ENCODE measurements at places on chromosomes 16 and 17.

GRCh38 chr17:40150276-40150675, 9.9 kb downstream of the CASC3 start:
- DNase-seq, result no peak

GRCh38 chr17:11493936-11494335, 104.3 kb upstream of the DNAH9 start:
- DNase-seq, result no peak

DNA sequence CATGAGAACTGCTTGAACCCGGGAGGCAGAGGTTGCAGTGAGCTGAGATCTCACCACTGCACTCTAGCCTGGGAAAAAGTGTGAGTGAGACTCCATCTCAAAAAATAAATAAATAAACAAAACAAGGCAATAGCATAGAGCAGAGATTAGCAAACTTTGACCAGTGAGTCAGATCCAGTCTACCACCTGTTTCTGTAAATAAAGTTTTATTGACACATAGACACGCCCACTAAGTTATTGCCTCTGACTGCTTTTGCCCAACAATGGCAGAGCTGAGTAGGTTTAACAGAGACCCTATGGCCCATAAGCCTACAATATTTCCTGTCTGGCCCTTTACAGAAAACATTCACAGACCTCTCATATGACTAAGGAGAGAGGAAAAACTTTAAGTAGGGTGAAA, 44.3 kb downstream of the XYLT1 start:
- DNase-seq, result no peak

DNA sequence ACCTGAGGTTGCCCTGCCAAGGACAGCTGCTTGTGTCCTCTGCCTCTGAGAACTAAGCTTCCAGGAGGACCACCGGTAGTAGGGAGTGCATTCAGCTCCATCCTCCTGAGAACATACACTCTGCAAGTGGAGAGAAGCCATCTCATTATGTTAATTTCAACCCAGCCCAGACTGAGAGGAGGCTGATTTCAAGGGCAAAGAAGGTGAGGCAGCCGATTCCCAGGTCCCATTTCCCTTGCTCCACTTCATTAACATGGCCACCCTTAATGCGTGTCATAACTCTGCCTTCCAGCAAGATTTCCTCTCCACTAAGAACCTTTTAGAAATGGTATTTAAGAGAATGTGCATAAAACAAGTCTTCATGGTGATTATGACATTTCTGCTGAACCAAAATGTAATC, 72.5 kb downstream of the CDH13 start:
- no peak for DNase-seq

DNA sequence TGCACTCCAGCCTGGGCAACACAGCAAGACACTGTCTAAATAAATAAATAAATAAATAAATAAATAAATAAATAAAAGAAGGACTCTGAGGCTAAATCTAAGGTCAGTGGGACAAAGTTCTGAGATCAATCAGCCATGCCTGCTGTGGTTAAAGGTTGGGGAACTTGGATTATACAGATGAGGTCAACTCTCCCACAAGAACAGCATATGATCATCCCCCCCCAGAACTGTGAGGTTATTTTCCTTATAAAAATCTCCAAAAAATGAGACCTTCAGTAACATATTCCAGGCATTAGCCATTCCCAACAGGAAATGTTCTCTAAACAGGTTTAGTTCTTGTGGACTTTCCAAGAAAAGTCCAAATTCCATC, 90.3 kb downstream of the C16orf95 start:
- DNase-seq, result no peak

DNA sequence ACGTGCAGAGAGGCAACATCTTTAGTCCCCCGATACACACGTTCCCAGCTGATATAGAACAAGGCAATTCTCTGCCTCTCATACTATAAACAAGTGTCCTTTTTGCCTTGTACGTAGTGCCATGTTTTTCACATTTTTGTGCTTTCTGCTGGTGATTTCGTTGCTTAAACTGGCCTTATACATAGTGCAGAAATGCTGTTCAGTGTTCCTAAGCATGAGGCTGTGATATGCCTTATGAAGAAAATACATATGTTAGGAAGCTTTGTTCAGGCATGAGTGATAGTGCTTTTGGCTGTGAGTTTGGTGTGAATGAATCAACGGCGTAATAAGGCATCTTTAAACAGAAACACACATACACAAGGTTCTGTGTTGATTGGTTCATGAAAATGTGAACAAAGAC, 77.2 kb downstream of the KATNIP start:
- DNase-seq, result no peak

- no peak for DNase-seq
These were observed 8.7 kb downstream of the C16orf87 start for GRCh38 chr16:46822270-46822669.

- no peak for DNase-seq
These were observed 312.2 kb upstream of the MAF start for GRCh38 chr16:79912592-79913310.

GRCh38 chr17:35727635-35728034, 3.8 kb upstream of the RASL10B start:
- no peak for DNase-seq

DNA sequence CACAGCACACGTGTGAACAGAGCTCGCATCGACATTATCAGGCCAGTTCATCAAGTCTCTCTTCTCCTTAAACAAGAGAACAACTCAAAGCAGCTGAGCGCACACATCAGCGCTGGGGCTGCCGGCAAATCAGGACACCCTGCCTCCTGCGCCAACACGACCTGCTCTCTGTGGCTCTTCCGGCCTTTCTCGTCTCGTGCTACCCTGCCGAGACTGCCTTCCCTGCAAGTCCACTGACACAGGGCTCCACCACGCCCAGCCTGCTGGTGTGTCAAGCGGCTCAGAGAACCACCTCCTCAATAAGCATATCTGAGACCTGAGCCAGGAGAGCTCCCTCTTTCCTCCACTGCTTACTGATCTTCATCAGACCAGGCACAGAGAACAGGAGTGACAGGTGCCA, 96.9 kb downstream of the ZNF778 start:
- DNase-seq, result no peak

DNA sequence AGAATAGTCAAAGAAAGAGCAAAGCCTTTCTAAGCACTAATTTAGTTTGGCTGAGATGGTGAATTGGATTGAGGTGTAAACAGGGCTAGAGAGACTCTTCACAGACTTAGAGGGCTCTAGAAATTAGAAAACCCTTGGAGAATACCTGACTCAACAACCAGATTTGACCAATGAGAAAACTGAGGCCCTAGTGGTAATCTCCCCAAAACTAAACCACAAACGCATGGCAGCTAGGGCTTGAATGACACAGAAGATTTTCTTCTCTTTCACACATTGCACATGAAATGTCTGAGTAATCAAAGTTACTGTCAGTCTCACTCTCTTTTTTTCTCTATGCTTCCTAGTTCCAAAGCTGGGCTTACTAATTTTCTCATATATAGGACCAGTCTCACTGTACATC, 314.5 kb upstream of the KCNJ16 start:
- no peak for DNase-seq

DNA sequence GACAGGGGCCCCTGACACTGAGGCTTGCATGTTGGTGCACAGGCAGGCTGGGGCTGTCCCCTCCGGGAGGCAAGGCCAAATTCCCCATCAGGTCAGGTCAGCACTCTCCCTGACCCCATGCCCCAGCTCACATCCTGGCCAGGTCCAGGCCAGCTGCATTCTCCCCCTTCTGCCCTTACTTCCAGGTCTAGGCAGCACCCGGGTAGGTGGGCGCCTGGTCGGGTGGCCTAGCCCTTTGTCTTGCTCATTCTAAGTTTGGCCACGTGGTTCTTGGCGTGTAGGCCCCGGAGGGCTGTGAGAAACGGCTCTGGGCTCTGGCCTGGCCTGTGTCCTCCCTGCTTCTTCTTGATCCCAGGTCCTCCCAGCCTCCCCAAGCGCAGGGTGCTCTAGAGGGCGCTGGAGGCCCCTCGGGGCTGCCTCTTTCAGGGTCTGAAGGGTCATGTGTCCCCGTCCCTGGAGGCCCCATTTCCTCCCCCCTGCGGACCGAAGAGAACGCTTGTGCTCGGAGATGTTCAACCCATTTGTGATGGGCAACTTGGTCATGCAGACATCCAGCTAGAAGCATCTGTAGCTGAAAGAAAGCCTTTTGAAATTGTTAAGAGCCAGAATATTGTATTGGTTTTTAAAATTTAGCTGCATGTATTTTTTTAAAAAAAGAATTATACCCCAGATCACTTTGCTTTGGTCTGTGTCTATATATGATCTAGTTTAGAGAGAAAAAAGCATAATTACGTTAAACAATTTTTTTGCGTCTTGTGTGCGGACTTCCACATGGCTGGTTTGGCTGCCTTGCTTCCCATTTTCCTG, 6.7 kb downstream of the BAHCC1 start:
- no peak for DNase-seq

DNA sequence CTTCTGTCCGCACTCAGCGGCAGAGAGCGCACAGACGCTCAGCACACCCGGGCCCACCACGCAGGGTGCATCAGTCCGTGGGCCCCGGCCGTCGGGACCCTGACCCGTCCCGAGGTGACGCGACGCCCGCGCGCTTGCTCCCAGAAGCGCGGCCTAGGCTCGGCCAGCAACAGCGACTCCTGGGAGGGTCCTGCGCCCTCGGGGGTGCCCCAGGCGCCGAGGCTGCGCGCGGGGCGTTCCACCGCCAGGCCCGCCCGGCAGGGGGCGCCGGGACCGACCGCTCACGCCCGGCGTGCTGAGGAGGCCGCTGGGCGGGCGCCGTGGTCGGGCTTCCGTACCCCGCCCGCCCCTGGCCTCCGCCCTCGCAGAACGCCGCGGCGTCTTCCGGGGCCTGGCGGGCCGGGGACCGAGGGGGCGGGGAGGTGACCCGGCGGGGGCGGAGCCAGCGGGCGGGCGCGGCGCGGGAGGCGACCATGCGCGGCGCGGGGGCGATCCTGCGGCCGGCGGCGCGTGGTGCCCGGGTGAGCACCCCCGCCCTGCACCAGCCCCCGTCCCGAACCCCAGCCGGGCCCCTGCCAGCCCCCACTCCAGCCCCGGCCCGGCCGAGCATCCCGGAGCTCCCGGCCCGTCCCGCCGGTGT, at the start of gene CISD3:
CISD3 (plus strand) TSS at position 456 of the 640 bp plus-strand sequence; CDS start at position 474, 18 bp downstream.
- DNase-seq, result no peak

DNA sequence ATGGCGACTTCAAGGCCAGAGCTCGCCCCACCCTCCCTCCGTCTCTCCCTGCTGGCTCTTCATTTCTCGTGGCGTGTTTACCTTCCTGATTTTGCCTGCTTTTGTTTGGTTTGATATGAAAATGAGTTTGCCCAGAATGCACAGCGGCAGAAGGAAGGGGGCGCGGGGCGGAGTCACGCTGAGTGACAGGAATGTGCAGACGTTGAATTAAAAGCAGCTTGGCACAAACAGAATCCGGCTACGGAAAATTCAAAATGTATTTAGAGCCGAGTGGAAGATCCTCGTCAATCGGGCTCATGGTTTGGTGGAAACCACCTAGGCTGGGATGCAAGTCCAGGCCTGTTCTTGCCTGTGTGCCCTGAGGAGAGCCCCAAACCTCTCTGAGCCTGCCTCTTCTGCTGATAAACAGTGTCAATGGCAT, 102.7 kb downstream of the SDK2 start:
- DNase-seq, result no peak
